ENCODE measurements at places on chromosomes 5 and 9.
A peak's percentile ranks its signal among the peaks of the same experiment; 100 is the strongest.

- DNase-seq: no peak
Observed at GRCh38 chr9:122536134-122536533, 9.0 kb upstream of the OR1N1 start.

- DNase-seq: no peak
Observed at GRCh38 chr5:38478878-38479277, 77.6 kb downstream of the LIFR start.

- no peak for DNase-seq
Observed at GRCh38 chr9:98356953-98357690, 101.7 kb upstream of the TBC1D2 start.

DNA sequence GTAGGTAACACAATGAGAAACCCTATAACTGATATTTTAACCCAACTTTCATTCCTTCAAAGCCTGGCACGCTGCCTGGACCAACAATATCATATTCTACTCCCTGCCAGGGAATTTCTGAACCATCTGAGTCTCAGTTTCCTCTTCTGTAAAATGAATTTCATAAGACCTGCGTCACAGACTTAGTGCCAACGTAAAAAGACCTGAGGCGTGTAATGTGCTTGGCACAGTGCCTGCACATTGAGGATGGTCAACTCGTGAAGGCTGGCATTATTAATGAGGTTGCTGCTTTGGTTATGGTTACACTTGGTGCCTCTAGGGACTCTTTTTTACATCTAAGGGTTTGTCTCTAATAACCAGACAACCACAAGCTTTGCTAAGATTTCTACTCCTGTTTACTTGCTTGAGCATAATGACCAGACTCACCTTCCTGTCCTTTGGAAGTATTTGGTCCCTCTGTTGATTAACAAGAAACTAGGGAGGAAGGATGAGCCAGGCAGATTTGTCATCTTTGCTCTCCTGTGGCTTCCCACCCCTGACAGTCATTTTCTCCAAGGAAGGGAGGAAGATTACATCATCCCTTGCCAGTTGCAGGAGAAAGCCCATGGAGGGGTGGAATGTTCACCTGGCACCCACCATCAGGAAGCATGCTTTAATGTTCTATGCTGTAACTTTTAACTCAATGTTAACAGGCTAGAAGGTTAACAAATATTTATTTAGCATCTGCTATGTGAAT, 79.0 kb downstream of the PAPPA start:
- DNase-seq: peak; percentile 40

- DNase-seq: no peak
Observed at GRCh38 chr5:82786748-82787147, 290.4 kb downstream of the TMEM167A start.

GRCh38 chr9:75013735-75014134, 14.4 kb downstream of the CARNMT1 start:
- no peak for DNase-seq

- DNase-seq: no peak
Observed at GRCh38 chr5:155148694-155149093, 135.1 kb downstream of the KIF4B start.

DNA sequence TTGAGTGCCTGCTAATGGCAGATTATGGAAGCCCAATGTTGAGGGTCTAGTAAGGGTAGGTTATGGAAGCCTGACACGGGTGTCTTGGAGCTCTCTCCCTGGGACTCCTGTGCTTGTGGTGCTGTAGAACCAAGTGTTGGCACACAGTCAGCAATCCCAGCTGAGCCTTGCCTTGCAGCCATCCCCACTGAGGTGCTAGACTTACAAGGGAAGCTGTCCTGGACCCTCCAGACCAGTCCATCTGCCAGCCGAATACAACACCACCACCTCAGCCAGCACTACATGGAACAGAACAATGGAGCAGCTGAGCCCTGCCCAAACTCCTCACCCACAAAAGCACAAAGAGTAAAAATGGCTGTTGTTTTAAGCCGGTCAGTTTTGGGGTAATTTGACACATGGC, 90.5 kb upstream of the DNAH5 start:
- no peak for DNase-seq

GRCh38 chr5:78649211-78649695, 681 bp upstream of the LHFPL2 start:
- DNase-seq: no peak

DNA sequence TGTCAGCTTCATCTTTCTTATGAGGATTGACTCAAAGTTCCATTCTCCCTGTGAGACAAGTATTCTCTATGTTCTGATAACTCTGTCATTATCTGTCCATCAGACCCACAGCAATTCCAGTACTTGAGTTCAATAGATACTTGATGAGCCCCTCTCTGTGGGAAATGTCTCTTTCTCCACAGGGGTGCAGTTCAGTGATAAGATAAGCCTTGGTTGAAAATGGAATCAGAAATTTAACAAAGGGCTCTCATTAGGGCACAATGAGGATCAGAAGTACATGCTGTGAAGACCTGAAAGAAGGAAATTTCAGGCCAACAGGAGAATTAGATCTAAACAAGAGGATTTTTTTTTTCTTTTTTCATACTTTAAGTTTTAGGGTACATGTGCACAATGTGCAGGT, 737.3 kb downstream of the MTRR start:
- no peak for DNase-seq

- DNase-seq: no peak
Observed at GRCh38 chr5:66814146-66814991, 218.2 kb downstream of the MAST4 start.

GRCh38 chr5:81533629-81534405, 139.9 kb upstream of the ACOT12 start:
- DNase-seq: no peak

DNA sequence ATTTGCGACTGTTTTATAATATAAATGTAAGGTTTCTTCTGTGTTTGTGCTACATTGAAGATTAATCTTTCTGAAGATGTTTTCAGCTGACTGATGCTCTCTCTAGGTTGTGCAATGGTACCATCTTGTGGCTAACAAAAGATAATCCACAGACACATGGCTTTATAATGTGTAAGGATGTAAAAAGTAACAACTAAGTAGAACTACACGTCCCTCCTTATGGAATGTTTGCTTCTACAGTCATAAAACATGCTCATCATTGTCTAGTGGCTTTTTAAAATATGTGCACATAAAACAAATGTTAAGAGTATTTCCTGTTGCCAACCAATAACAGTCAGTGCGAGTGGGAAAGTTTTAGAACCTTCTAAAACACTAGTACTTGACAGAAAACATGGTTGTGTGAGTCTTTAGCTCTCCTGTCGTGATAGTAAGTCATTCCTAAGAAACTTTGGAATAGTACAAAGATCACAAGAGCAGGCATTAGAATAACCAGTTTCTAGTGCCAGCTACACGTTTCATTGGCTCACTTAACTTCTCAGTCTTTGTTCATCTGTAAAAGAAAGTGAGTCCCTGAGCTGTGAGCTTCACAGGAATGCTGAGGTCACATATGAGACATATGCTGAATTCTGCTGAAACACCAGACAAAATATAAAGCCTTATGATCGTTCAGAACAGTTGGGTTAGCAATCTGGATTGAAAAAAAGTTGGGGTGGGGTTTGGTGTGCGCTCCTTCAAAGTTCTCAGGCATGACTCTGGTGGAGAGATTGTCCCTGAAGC, 75.7 kb upstream of the GLIS3 start:
- peak; percentile 12 for DNase-seq

- peak; percentile 28 for DNase-seq
Observed at GRCh38 chr9:116661037-116661954, 25.8 kb upstream of the TRIM32 start.

DNA sequence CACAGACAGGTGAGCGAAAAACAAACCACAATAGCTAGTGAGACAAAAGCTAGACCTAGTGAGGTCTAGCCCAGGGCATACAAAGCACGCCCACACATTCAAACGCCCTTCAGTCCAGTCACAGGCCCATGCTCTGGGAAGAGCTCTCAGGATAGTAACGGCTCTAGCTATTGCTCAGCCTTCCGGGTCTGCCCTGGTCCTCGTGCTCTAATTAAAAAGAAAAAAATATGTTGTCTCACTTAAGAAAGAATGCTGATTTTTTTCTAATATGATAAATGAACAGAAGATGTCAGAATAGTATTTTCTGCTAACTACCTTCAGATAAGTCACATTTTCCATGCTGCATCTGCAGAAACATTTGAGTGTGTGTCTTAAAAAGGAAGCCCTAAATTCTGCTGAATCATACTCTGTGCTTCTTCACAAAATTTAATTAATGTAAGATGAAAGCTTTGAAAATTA, 94.5 kb downstream of the PLPP1 start:
- DNase-seq: no peak

GRCh38 chr9:120388003-120388855, 191.7 kb downstream of the CDK5RAP2 start:
- DNase-seq: no peak

DNA sequence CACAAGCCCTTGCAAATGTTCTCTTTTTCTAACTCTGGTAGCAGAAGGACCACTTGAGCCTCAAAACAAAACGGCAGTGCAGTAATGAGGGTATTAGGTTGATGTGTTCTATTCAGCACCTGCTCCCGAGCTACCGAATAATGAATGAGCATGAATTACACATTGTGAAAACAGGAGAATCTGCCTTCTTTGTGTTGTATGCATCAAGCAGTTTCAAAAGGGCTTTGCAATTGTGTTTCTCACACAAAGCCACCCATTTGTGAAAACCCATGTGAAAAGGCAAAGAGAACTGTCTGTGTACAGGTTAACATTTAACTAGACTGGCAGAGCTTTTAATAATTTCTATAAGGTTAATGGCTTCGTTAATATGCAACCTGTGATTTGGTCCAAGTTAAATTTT, 97.8 kb downstream of the STK32A start:
- peak; percentile 3 for DNase-seq

DNA sequence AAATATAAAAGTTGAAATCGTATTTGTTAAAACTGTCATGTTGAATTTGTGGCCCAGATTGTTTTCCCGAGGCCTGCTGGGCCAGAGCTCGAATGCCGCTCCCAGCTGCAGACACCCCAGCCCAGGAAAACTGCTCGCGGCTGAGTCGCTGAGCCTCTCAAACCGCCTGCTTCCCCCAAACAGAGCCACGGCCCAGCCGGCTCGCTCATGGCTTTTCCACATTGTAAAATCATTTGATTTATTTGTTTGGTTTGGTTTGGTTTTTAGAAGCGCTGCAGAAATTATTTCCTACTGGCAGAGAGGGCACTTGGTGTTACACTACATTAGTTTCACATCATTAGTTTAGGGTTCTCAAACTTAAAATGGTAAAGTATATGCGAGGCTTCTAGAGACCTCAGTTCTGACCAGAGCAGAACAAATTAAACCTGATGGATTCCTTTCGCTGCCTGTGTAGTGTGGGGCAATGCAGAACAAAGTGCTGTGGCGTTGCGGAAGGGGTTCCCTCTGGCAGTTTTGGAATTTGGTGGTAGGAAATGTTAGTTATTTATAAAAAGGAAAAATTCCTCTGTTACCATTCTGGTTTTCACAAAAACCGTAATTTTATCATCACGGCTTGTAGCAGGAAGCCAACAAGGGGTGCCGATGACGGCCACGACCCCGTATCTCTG, 156.5 kb upstream of the PITX1 start:
- peak; percentile 54 for DNase-seq

GRCh38 chr5:122073864-122074263, 4.2 kb downstream of the LOX start:
- no peak for DNase-seq

GRCh38 chr5:28691526-28691925, 1653.1 kb upstream of the CDH9 start:
- DNase-seq: no peak

- DNase-seq: no peak
Observed at GRCh38 chr5:12885018-12885417, 980.8 kb upstream of the CTNND2 start.

DNA sequence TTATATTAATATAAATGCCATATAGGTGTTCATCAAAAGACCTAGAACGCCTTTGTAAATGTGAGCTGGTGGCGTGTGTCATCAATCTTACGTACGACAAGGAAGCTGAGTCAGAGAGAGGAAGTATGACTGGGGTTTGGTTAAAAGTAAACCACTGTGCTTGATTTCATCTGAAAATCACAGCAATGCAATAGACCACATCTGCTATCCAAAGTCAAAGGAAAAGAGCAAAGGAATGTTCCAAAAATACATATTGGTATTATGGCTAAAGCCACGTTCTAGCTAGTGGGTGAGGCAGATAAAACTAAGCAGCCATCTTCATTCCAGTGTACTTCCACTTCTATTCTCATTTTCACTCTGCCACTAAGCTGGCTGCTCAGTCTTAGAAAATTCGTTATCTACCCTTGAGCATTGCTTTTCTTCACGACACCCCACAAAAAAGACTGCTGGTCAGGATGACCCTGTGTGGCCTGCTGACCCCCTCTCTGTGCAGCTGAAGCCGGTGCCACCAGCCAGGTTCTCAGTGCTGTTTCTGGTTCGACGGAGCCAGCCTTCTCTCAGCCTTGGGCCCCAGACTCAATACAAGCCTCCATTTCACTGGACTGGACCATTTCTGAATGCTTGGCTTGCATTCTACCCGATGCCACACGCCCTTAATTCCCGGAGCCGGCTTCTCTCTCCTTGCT, 23.8 kb downstream of the SHC3 start:
- no peak for DNase-seq

DNA sequence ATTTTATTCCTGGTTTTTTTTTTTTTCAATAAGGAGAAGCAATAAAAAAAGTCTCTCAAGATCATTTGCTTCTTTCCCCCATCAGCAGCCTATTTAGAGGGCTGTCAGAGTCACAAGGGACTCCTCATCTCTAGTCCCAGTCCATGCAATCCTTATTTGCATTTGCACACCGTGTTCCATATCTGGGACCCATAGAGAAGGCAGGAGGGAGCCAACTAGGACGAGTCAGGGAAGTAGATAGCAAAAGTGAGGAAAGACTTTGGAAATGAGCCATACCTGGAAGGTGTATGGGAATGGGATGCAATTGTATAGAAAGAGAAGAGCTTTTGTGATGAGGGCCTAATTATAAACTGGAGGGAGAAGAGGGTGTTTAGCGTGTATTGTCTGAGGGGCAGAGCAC, 160.0 kb downstream of the PIK3R1 start:
- DNase-seq: no peak

- DNase-seq: no peak
Observed at GRCh38 chr5:89566340-89566739, 683.4 kb upstream of the MEF2C start.

- no peak for DNase-seq
Observed at GRCh38 chr5:39409033-39409432, 15.7 kb downstream of the DAB2 start.

DNA sequence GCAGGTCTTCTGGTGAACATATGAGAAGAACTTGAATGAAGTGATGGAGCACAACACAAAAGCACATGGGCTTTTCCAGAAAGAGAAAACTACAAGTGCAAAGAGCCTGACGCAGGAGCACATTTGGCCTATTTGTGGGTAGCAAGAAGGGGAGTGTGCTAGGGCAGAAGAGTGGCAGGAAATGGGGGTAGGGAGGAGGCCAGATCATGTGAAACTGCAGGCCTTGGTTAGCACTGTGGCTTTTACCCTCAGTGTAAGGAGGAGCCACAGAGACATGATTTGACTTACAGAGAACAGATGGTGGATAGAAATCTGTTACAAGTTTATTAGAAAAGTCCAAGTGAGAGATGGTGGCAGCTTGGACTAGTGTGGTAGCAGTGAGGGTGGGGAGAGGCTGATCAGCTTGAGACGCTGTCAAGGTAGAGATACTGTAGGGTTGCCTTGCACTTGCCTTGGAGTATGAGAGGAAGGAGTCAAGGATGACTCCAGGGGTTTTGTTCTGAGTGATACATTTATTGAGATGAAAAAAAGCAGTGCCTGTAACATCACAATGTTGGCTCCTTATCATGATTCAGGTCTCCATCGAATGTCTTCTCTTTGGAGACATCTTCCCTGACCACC, 126.7 kb downstream of the PPP2R2B start:
- no peak for DNase-seq

GRCh38 chr5:97836816-97837215, 653.8 kb upstream of the RIOK2 start:
- no peak for DNase-seq

Data from DMS79 (cell line).